Pulmonary artery endothelial cell (primary cell): ENCODE measurements at places on chromosomes 1 and 21. TPM values are rescaled to one million over a fixed set of nuclear protein-coding genes. Genes with fewer than 3 reads are reported as not detected.

Gene TSPAN2
- total RNA-seq, result 0.39 and 0.86 TPM in 2 replicates

Gene PPIAL4G
- not detected in 2 replicates for total RNA-seq

GRCh38 chr1:25562101-25562927 lies 18.9 kb downstream of the LDLRAP1 start:
- no peak for DNase-seq

Gene C1orf159
- 6.1 and 6.7 TPM in 2 replicates for total RNA-seq

- DNase-seq, result no peak
Observed at GRCh38 chr1:222167111-222167510, 380.8 kb downstream of the HHIPL2 start.

Gene PLA2G2C
- total RNA-seq, result not detected in 2 replicates

Gene SFPQ
- 298 and 333 TPM in 2 replicates for total RNA-seq

GRCh38 chr1:16988210-16988609 lies 7.8 kb upstream of the MFAP2 start:
- no peak for DNase-seq

DNA sequence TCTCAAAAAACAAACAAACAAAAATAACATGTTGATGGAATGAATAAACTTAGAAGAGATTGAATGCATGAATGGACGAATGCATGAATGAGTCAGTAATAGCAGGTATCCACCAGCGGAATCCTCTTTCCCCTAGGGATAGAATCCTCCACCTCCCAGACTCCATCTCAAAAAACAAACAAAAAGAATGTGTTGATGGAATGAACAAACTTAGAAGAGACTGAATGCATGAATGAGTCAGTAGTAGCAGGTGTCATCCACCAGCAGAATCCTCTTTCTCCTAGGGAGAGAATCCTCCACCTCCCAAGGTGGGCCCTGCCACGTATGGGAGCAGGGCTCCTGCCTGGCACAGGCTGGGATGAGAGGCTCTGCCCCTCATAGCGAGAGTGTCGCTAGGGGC lies 26.8 kb upstream of the RNF19B start:
- no peak for DNase-seq

Gene TTLL10
- total RNA-seq, result not detected in 2 replicates

Gene ZNF648
- total RNA-seq, result not detected in 2 replicates

GRCh38 chr1:160624464-160624863 lies 22.4 kb downstream of the SLAMF1 start:
- no peak for DNase-seq

DNA sequence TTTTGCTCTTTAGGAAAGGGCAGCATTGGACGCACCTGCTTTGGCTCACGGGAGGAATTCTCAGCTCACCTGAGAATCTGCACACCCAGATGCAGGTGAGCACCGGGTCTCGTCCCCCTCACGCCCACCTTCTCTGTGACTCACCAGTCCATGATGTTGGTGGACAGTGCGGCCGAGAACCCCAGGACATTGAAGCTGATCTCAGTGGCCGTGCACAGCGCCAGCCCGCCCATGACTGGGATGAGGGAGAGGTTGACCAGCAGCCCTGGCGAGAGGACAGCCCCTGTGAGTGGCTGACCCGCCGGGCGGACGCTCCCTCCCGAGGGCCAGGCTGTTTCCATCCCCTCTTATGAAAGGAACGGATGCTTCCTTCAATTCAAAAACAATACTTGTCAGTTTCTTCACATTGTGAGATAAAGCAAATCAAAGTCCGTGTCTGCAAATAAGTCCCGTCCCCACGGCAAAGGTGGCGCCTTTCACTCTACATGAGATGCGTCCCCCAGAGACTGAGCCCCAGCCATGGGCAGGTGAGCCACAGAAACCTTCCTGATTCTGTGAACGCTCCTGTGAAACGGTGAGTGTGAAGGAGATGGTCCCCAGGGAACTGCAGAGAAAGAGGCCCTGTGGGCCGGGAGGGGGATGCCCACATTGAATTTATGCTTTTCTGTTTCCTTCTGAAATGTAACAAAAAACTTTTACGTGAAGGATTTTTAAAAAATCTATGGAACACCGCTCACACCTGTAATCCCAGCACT lies 12.7 kb upstream of the CDK11B start:
- no peak for DNase-seq

Gene CELA2B
- total RNA-seq, result not detected in 2 replicates

GRCh38 chr1:229153955-229154548 lies 116.9 kb upstream of the RAB4A start:
- DNase-seq, result no peak

GRCh38 chr21:45986316-45987051 lies 4.9 kb downstream of the COL6A1 start:
- no peak for DNase-seq

- no peak for DNase-seq
Observed at GRCh38 chr21:43619344-43619743, 39.9 kb downstream of the HSF2BP start.

Gene EXO1
- total RNA-seq, result 11.7 and 16.9 TPM in 2 replicates

- DNase-seq, result no peak
Observed at GRCh38 chr1:234617986-234618736, 8.2 kb upstream of the IRF2BP2 start.

DNA sequence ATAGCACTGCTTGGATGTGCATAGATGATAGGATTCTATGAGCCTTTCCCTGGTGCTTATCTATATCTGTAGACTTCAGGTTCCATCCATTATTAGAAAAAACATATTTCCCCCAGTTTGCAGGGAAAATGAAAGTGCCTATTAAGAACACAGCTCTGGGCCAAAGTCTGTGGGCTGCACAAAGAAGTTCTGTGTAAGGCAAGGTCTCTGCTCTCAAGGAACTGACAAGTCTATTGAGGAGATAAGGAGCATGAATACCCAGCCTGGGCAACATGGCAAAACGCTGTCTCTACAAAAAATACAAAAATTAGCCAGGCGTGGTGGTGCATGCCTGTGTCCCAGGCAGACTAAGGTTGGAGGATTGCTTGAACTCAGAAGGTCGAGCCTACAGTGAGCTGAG lies 22.3 kb upstream of the SDE2 start:
- no peak for DNase-seq

Gene FCRLA
- total RNA-seq, result not detected in 2 replicates

Gene HCN3
- total RNA-seq, result 0.40 and 0.53 TPM in 2 replicates
